ENCODE measurements at places on chromosomes 3 and 15. TPM values are rescaled to one million over a fixed set of nuclear protein-coding genes. Genes with fewer than 3 reads are reported as not detected.

BOC gene
- total RNA-seq, result 0.73 TPM

UTS2B gene
- total RNA-seq, result 0.19 TPM

TMEM40 gene
- 1.0 TPM for total RNA-seq

DNA sequence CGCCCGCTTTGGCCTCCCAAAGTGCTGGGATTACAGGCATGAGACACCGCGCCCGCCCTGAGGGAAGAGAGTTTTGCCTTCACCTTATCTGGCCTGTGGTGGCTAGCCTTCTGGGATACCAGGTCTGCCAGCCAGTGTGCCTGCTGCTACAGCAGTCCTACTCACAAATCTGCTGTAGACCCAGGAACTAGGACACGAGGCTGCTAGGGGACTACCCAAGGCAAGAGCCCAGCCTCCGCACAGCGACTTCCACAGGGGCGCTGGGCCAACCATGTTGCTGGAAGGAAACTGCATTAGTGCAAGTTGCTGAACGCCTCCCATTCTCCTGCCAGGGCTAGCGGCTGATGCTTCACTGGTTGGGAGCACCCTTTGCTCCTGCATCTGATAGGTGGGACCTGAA is 53.7 kb downstream of the DHX30 start:
- no peak for DNase-seq

All from Caco-2 (cell line).